ENCODE measurements at places on chromosomes 7 and 10.

GRCh38 chr10:23453465-23453864, 14.6 kb downstream of the OTUD1 start:
- DNase-seq: no peak

- no peak for DNase-seq
These were observed 21.4 kb upstream of the HELLS start for GRCh38 chr10:94524146-94524545.

GRCh38 chr10:16799621-16800020, 17.6 kb downstream of the RSU1 start:
- DNase-seq: peak; percentile 58

DNA sequence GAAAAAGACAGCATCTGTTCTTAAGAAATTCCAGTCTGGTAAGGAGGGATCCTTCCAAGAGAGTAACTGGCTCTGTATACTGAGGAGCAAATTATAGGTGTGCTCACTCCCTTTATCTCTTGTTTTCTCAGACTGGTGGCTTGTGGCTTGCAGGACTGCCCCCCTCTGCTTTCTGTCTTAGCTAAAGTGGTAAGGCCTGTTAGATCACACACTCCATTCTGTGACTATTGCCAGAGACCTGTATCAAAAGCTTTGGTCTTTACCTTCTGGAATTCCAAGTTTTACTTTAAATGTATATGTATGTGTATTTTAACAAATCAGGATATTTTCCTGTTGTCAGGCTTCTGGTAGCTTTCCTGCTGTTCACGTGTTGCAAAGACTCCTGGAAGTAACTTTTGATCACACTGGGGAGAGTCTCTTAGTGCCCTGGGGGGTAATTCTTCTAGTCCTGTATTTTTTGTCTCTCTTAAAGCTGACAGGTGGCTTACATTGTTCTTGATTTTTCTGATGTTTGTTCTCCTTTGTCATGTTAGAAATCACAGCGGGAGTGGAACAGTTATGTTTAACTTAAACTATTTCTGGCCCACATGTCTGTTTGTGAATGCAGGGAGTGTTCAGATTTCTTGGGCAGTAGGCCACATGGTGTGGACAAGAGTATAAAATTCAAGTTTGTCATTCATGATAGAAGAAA, 99.0 kb downstream of the PLPP4 start:
- DNase-seq: no peak

DNA sequence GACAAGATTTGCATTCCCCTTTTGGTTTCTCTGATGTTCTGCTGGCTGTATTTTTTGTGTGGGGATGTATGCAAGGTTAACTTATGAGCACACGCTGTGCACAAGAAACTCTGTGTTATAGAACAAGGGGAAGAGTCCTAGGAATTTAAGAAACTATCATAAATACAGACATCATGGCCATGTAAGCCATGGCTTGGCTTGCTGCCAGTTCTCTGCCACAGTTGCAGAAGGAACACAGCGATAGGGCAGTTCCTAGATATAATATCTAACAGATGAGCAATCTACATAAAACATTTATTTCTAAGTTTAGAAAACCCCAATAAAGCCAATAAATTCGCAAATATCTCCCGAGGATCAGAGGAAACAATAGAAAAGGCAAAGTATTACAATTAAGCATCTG, 153.3 kb downstream of the LRRTM3 start:
- no peak for DNase-seq

GRCh38 chr7:24199978-24200377, 84.0 kb upstream of the NPY start:
- no peak for DNase-seq

GRCh38 chr7:1651031-1651446, 19.0 kb upstream of the ELFN1 start:
- DNase-seq: no peak

DNA sequence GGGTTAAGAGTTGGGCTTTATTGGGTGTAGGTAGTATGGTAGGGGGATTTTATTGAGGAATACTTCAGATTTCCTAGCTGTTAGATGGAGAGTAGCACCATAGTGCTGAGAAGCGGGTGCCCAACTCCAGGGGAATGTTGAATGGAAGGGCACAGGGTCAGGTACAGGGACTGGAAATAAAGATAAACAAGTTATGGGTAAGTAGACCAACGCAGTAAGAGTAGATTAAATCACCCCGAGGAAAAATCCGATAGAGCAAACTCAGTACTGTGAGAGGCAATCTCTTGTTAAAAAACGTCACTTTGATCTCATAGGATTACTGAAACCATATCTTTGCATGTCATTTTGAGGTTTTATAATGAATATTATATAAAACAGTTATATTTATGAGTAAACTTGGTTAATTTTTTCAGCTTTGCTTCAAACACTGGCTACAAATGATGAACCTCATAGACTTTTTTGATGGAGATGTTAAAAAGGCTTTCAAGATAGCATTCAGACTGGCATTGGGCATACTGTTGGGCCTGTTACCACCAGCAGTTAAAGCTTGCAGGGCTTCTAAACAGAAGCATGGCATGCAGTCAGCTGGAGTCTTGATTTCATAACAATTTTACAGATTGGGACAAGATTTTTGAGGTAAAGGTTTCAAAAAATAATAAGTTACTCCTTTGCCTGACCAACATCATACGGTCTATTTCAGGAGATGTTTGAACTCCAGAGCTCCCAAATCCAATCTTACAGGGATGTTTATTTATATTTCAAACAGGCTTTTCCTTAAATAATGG, 7.1 kb downstream of the AHR start:
- DNase-seq: no peak

GRCh38 chr10:34172936-34173533, 642.1 kb downstream of the PARD3 start:
- no peak for DNase-seq

GRCh38 chr7:135349746-135350145, 116.1 kb downstream of the STRA8 start:
- DNase-seq: no peak

GRCh38 chr10:96448558-96448957, 65.2 kb downstream of the TLL2 start:
- DNase-seq: no peak

DNA sequence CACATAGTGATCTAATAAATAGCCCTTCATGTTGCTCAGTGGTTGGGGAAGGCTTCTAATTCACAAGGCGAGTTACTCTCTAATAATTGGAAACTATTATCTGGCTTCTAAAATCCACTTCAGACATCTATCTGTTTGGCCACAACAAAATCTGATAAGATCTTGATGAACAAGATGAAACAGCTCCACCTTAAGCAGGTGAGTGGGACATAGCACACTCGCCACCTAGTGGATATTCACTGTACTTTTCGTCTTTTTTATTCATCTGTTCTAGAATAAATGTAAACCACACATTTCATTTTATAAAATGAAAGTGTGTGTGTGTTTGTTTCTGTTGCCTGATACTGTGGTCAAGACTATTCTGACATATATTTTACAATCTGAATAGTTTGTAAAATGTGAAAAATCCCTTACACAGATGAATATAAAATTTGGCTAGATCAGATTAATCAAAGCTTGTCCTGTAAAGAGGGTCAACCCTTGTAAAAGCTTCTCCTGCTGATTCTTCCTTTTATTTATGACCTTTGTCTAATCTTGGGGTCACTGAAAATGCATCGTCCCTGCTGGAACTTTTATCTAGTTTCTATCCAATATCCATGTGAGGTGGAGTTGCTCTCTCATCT, 26.5 kb upstream of the CNTNAP2 start:
- no peak for DNase-seq

- DNase-seq: no peak
These were observed 21.3 kb downstream of the CPA1 start for GRCh38 chr7:130401578-130401977.

DNA sequence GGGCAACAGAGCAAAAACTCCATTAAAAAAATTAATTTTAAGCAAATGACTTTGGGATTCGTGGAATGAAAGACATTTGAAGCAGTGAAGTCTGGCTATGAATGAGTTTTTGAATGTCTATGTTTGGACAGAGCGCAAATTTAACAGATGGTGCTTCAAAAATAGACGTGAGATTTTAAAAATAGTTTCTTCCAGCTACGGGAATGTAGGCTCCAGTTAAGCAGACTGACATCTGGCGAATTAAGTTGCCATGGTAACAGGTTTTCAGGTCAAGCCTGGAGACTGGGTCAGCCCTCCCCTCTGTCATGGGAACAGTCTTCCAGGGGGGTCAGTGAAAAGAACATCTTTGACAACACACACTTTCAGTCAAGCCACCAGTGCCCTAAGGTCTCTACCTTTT, 62.0 kb downstream of the MYOF start:
- no peak for DNase-seq

- no peak for DNase-seq
These were observed 82.7 kb upstream of the GPR22 start for GRCh38 chr7:107387128-107387527.

- DNase-seq: no peak
These were observed 159.8 kb downstream of the PIP4K2A start for GRCh38 chr10:22554461-22555182.

GRCh38 chr10:126597211-126597610, 73.3 kb downstream of the C10orf90 start:
- DNase-seq: no peak

DNA sequence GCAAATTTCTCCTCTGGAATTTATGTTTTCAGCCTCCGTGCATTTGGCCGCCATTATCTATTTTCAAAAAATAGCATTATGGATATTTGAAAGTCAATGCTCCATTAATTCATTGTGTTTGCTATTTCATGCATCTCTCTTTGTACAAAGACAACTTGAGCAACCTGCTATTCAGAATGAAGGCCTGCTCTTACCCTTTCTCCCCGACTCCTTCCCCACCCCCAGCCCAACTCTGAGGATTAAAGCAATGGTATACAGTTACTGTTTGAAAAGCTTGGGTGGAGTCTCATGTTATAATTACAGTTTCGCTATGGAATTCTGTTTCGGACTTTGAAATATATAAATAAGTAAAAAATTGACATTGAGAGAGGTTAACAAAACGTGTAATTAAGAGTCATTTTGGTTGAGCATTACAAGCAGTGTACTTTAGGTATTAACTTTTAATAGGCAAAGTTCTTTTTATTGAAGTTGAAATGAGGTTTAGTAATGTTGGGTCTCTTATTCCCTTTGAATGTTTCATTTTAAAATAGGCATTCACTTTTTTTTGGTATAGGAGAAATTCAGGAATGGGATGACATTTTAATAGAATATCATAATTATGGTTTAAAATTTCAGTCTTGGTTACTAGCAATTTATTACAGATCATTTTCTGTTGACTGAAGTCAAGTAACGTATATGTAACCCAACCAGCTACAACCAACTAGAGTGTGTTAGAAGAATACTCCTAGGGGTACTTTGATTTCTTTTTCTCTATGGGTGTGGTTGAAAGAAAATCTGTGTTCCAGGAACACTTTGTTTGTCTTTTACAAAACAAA, 93.1 kb downstream of the ARID5B start:
- no peak for DNase-seq

- DNase-seq: no peak
These were observed 73.9 kb upstream of the CABCOCO1 start for GRCh38 chr10:61588770-61589211.

DNA sequence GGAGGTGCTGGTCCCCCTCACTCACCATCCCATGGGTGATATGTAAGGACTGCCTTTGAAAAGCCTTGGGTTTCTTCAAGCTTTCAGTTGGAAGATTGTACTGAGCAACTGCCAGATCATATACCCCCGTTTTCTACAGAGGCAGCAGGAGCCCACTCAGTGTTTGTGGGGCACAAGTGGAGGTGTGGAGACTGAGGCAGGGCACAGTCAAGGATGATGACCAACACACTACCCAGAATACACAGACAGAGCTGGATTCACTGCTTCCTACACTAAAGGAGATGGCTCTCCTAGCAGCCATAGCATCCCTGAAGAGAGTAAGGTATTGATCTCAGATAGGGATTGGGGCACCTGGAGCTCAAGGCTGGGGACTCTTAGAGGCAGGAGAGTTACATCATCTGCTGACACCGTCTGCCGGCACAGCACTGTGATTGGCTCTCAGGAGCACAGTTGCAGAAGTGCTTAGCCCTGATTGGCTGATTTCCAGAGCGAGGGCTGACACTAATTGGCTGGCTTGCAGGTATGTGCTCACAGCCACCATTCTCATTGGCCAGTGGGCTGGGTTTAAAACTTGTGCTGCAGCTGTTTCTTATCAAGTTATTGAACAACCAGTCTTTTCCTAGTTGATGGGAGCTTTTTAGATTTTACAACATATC, 77.9 kb upstream of the PFKP start:
- no peak for DNase-seq

- no peak for DNase-seq
These were observed 10.1 kb downstream of the FZD9 start for GRCh38 chr7:73443548-73444255.

- no peak for DNase-seq
These were observed 629.7 kb downstream of the ACTR3B start for GRCh38 chr7:153389261-153389660.

DNA sequence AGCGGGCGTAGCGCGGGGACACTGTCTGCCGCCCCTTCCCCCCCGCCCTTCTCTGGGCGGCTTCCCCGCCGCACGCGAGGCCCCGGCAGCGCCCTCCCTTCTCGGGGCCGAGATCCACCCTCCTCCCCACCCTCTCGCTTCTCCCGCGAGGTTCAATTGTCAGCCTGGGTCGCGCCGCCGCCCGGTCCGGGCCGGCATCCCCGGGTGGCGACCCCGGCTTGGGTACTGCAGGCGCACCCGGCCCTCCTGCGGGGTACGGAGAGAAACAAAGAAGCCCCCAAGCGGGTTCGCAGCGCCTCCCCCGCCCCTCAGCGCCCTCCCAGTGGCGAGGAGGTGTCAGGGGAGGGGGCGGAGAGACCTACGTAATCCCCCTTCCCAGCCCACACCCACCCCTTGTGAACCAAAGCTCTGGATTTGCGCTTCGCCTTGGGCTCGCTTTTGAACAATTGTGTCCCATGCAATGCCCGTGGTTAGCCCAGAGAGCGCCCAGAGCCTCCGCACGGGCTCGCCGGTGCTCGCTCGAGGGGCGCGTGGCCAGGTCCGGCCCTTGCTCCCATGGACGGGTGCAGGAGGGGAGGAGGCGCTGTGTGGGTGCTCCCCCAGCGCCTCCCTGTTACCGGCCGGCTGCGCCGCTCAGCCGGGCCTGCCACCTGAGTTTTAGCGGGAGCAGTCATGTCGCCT, 634 bp downstream of the HECW1 start:
- DNase-seq: no peak

GRCh38 chr10:122879339-122880273, at the start of gene FAM24B:
TSS of gene FAM24B (minus strand) at chr10:122879581. CDS start at chr10:122850515, 29,066 bp downstream.
- peak; percentile 98 for DNase-seq

DNA sequence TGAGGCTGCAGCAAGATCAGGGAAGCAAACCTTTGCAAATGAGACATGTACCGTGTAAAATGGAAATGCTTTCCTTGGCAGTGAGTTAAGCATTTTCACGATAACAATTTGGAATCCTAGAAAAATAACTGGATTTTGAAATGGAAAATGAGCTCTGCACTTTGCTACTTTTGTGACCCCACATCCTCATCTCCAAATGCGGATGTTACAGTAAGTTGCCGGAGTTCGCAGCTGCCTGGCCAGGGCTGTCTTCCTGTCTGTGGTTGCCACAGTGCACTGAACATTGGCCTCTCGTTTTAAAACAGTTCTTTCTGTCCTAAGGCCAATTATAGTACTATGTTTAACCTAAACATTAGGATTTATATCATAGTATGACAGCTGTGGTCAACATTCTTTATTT, 136.2 kb upstream of the FZD8 start:
- no peak for DNase-seq

GRCh38 chr7:124785994-124786393, 20.4 kb upstream of the GPR37 start:
- DNase-seq: no peak

GRCh38 chr7:13257661-13258060, 570.2 kb downstream of the ARL4A start:
- no peak for DNase-seq

- DNase-seq: no peak
These were observed 20.7 kb downstream of the KCNH2 start for GRCh38 chr7:150957133-150958020.
